Type B pancreatic cell (in vitro differentiated cells): ENCODE measurements at places on chromosomes 7 and 10.

DNA sequence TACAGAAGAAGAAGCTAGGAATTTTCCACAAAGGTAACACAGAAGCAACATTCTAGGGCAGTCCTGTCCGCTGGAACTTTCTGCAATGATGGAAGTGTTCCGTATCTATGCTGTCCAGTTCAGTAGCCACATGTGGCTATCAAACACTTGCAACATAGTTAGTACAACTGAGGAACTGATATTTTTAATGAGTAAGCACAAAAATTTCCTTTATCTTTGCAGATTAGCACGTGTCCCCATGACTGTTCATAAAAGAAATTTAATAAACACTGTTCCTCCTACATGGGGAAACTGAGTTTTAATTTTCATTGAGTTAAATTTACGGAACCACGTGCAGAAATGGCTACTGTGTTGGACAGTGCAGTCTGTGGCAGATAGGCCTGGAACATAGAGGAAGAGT is 336.4 kb upstream of the KMT2E start:
- H3K27ac ChIP-seq: no peak overlapping the region
- H3K36me3 ChIP-seq: no peaks in the 10 kb centered on the region
- no peak overlapping the region for H3K4me3 ChIP-seq
- H3K27me3 ChIP-seq: peaks cover 10% of the 10 kb centered on the region
- no peak for DNase-seq

GRCh38 chr7:99987846-99988245 is 12.0 kb upstream of the AZGP1 start:
- DNase-seq: no peak
- peaks cover 9% of the 10 kb centered on the region for H3K4me1 ChIP-seq
- H3K36me3 ChIP-seq: no peaks in the 10 kb centered on the region
- H3K27ac ChIP-seq: no peak overlapping the region
- peaks cover 20% of the 10 kb centered on the region for H3K27me3 ChIP-seq

GRCh38 chr7:140082770-140083169 is 20.0 kb upstream of the PARP12 start:
- H3K36me3 ChIP-seq: no peaks in the 10 kb centered on the region
- no peak overlapping the region for H3K27ac ChIP-seq
- no peaks in the 10 kb centered on the region for H3K4me1 ChIP-seq
- no peaks in the 10 kb centered on the region for H3K27me3 ChIP-seq

GRCh38 chr10:35570397-35570796 is 34.7 kb upstream of the GJD4 start:
- no peak for DNase-seq
- H3K36me3 ChIP-seq: peaks cover 33% of the 10 kb centered on the region
- no peaks in the 10 kb centered on the region for H3K4me1 ChIP-seq
- no peaks in the 10 kb centered on the region for H3K27me3 ChIP-seq
- no peak overlapping the region for H3K27ac ChIP-seq

DNA sequence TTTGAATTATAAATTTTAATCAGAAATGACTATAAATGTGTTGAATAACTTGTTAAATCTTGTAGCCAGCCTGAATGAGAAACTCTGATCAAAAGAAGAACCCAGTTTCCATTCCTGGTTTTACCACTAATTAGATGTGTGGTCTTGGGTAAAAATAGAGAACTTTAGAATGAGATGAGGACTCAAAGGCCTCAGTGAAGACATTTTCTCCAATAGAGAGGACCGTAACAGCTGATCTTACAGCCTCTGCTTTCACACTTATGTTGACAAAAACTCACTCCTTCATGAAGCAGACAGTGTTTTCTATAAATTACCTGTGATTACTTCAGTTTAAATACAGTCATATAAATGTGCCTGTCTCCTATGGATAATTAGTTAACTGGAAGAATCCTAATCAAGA is 200.1 kb upstream of the MEOX2 start:
- no peaks in the 10 kb centered on the region for H3K27me3 ChIP-seq
- no peak overlapping the region for H3K27ac ChIP-seq
- no peaks in the 10 kb centered on the region for H3K36me3 ChIP-seq
- no peak for DNase-seq
- H3K4me3 ChIP-seq: no peak overlapping the region

DNA sequence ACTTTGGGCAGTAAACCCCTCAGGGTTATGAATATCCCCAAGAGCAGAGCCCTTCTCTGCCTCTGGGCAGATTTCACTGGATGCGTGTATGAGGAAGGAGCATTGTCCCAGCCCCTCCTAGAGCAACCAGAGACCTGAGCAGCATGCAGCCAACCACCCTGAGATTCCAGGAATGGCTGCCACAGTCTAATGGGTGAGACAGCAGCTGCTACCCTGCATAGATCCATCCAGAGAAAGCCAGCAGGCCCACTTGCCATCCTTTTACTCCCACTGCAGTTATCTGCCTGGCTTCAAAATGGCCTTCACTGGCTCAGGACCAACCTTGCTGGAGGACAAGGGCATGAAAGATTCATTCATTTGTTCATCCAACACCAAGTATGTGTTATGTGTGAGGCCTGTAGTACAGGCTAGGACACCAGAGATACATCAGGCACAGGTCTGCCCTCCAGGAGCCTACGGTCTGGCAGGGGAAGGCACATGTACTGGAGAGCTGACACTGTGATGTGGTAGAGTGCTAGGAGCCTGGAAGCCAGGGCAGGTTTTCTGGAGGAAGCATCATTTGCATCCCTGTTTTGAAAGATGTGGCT is 26.2 kb upstream of the C10orf105 start:
- no peaks in the 10 kb centered on the region for H3K27me3 ChIP-seq
- H3K4me3 ChIP-seq: no peak overlapping the region
- no peaks in the 10 kb centered on the region for H3K36me3 ChIP-seq
- H3K4me1 ChIP-seq: peaks cover 30% of the 10 kb centered on the region
- no peak overlapping the region for H3K27ac ChIP-seq

DNA sequence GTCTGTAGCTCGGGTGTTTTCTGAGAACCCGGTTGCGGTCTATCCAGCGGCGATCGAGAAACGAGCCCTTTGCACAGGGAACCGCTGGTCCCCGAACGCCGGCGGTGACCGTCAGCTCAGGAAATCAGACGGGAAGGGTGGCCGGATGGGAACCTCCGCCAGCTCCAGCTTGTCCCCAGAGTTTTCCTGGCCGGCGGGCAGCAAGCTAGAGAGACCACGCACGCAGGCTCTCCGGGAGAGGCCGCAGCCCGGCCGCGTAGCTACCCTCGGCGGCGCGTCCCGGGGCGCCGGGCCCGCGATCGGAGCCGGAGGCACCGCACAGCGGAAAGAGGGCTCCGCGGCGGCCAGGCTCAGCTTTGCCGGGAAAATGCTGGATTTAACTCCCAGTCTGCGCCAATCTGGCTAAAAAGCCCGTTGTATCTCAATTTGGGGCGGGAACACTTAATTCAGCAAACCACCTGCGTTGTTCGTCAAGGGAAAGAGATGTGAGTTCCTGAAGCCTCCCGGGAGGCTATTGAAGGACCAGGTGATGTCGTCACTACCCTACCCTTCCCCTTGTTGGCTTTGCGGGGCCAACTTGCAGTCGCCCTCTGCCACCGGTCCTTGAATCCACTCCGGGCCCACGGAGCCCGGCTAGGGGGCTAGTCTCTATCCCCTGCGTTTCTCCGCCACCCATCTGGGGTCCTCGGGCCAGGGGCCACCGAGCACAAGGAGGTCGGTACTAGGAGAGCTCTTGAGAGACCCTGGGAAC is 859 bp upstream of the CH25H start:
- H3K36me3 ChIP-seq: no peaks in the 10 kb centered on the region
- DNase-seq: no peak
- H3K27ac ChIP-seq: no peak overlapping the region
- peaks cover 43% of the 10 kb centered on the region for H3K27me3 ChIP-seq

- no peaks in the 10 kb centered on the region for H3K36me3 ChIP-seq
- DNase-seq: no peak
- H3K27me3 ChIP-seq: no peaks in the 10 kb centered on the region
- H3K4me1 ChIP-seq: no peaks in the 10 kb centered on the region
- H3K4me3 ChIP-seq: no peak overlapping the region
Observed at GRCh38 chr7:27579565-27579964, 83.1 kb downstream of the HIBADH start.

- DNase-seq: no peak
- H3K4me1 ChIP-seq: peaks cover 35% of the 10 kb centered on the region
- H3K4me3 ChIP-seq: no peak overlapping the region
Observed at GRCh38 chr10:77074104-77074624, 563.4 kb downstream of the KCNMA1 start.

GRCh38 chr10:32050177-32050576 is 6.0 kb downstream of the KIF5B start:
- peak overlapping the region; percentile 72 for H3K27ac ChIP-seq
- peaks cover 29% of the 10 kb centered on the region for H3K36me3 ChIP-seq
- no peak for DNase-seq
- peaks cover 52% of the 10 kb centered on the region for H3K4me1 ChIP-seq
- H3K27me3 ChIP-seq: no peaks in the 10 kb centered on the region

DNA sequence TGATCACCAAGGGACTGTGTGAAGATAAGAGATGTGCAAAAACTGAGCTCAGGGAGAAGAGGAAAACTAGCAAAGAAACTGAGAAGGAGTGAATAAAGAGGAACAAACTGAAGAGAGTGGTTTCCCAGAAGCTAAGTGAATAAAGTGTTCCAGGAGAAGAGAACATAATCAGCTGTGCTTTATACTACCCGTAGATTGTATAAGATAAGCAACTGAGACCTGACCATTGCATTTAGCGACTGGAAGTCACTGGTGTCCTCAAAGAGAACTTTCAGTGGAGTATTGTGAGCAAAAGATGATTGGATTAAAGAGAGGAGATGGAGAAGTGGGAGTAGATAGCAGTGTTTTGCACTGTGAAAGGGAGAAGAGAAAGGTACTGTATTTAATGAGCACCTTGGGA is 14.6 kb downstream of the PHTF2 start:
- no peak overlapping the region for H3K4me3 ChIP-seq
- H3K36me3 ChIP-seq: peaks cover 37% of the 10 kb centered on the region
- no peak overlapping the region for H3K27ac ChIP-seq
- DNase-seq: no peak

DNA sequence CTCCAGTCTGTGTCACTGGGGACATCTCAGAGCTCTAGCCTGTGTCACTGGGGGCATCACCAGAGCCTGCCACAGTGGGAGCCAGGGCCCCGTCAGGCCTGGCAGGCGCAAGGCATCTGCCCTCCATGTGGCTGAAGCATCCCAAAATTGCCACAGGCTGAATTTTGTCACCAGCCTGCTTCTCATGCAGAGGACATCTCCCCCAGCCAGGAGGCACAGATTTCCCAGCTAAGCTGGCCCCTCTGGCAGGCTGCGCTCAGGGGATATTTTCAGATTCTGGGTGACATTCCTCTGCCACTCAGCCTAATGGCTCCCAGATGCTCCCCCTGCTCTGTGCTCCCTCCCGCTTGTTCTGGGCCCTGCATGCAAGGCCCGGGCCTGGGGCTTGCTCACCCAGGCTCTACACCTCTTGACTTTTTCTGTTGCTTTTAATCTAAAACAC is 64.6 kb downstream of the COL13A1 start:
- H3K27me3 ChIP-seq: peaks cover 8% of the 10 kb centered on the region
- peaks cover 50% of the 10 kb centered on the region for H3K4me1 ChIP-seq
- H3K4me3 ChIP-seq: peak overlapping the region; percentile 42

DNA sequence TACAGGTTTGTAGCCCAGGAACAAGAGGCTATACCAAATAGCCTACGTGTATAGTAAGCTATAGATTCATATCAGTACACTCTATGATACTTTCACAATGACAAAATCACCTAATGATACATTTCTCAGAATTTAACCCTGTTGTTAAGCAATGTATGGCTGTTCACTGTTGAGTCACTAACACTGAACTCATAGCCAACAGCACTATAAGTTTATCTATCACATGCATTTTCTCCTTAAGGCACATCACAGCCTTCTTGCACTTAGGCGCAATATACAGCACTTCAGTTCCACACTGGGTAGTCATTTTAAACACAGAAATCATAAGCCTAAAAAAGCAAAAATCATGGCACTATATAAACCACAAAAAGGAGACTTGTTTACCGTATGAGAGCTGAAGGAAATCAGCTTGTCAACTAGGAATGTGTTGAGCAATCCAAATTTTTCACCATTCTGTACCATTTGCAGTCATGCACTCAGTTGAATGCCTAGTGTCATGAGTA is 45.6 kb downstream of the ZNF438 start:
- DNase-seq: no peak
- no peaks in the 10 kb centered on the region for H3K36me3 ChIP-seq
- H3K4me3 ChIP-seq: no peak overlapping the region
- H3K27ac ChIP-seq: no peak overlapping the region
- H3K4me1 ChIP-seq: no peaks in the 10 kb centered on the region

DNA sequence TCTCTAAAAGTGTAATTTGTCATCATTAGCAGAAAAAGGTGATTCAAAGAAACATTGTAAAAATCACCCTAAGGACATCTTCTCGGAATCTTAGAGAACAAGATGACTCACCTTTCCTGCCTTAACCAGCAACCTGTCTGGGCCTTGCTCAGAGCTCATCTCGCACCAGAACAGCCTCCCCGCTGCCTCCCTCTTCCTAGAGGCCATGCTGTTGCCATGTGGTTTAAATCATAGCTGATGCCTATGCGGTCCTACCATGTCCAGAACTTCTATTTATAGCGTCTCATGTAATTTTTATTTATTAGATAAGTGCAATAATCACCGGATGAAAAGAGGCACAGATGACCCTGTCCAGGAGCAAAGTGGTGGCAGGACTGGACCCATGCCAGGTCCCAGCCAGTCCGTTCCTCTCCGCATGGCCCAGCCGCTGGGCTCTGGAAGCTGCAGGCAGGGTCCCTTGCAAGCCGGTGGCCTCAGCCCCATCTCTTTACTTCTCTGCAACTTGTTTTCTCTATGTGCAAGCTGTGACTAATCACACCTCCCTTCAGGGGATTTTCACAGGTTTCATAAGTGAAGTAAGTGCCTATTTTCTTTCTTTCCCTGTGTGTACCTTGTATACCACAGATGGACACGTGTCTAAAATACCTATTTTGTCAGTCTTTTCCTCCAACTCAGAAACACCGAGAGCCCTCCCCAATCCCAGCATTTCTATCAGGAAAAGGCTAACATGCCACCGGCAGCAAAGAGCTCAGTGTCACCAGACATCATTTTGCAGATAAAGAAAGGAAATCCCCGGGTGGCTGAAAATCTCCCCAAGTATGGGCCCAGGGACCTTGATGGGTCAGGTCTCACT is 27.1 kb downstream of the KLF6 start:
- H3K27me3 ChIP-seq: peaks cover 3% of the 10 kb centered on the region
- H3K36me3 ChIP-seq: no peaks in the 10 kb centered on the region
- H3K27ac ChIP-seq: peak overlapping the region; percentile 46
- peaks cover 26% of the 10 kb centered on the region for H3K4me1 ChIP-seq
- no peak for DNase-seq
- no peak overlapping the region for H3K4me3 ChIP-seq

DNA sequence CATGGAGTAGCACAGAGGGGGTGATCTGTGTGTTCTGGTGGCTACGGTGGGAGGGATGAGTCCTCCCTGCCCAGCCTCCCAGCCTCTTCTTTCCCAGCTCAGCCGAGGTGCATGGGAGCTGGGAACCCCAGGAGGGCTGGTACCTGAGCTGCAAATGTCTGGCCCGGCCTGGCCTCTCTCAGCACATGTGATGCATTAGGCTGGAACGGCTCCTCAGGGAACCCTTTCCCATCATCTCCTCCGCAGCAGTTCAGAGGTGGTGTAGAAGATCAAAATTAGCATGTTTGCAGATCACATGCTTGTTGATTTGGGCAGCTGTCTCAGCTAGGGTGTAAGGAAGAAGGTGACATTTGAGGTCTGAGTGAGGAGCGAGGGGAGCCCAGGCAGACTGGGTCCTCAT is 126.6 kb downstream of the EMX2 start:
- H3K27me3 ChIP-seq: no peaks in the 10 kb centered on the region
- H3K4me1 ChIP-seq: no peaks in the 10 kb centered on the region
- no peak for DNase-seq

- peaks cover 3% of the 10 kb centered on the region for H3K27me3 ChIP-seq
- no peak overlapping the region for H3K27ac ChIP-seq
- H3K36me3 ChIP-seq: no peaks in the 10 kb centered on the region
- H3K4me1 ChIP-seq: no peaks in the 10 kb centered on the region
- no peak for DNase-seq
- no peak overlapping the region for H3K4me3 ChIP-seq
Observed at GRCh38 chr10:17488848-17489247, 34.5 kb upstream of the ST8SIA6 start.
